ENCODE measurements at places on chromosomes 6 and 20.

DNA sequence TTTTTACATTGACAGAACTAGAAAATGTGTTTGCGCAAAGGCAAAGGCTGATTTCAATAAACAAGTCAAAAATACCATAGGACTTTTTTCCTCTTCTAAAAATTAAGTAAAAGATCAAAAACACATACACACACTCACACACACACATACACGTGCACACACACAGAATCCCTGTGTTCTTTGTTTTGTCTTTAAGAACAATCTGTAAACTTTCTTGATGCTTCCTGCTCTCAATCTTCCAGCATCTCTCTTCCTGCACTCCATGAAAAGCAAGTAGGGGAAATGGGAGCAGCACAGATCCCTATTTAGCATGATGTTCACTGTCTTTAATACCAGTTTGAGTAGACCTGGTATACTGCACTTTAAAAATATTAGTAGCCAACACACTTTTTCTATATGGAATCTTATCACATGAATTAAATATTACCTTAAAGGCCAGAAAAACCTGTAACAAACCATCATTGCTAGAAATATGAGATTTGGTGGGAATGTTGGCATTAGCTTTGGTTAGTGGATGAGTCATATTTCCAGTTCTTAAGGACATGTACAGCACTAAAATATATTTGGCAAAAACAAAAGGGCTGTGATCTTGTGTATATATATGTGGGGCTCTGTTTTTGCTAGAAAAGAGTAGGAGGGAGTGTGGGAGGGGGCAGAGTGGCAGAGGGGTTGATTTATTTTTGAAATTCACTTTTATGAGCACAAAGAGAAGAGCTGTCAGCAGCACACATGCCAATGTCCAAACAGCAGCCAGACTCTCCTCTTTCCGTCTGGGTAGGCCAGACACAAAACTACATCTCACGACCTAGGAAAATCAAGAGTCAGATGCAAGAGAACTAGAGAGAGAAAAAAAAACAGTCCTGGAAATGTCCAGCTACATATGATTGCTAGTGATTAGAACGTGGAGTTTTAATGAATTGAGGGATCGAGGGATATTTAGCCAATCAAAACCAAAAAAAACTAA lies 4.6 kb downstream of the PTPRK start:
- peak; percentile 20 for DNase-seq

DNA sequence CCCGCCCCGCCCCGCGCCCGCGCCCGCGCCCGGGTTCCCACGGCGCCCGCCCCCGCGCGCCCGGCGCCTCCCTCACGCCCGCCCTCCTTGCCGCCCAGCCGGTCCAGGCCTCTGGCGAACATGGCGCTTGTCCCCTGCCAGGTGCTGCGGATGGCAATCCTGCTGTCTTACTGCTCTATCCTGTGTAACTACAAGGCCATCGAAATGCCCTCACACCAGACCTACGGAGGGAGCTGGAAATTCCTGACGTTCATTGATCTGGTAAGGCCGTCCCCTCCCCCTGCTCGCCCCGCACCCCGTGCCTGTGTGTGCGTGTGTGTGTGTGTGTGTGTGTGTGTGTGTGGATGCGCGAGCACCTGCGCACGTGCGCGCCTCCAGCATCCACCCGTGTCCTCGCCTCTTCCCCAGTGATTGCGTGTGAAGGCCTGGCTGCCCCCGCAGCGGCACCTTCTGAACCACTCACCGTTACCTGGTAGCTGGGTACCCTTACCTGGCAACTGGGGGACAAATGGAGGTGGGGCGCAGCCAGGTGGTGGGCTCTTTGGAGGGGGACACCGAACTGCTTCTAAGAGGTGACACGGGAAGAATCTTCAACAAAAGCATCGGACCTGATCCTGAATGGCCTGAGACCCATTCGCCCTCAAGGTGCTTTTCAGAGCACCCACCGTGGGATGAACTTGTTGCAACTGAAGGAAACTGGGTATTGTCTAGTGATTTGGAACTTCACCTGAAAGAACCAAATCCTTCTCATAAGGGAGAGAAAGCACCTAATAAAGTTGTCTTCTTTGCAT lies at the start of gene AIG1:
Gene AIG1, plus strand, starts transcription at position 84 of the 791 bp plus-strand sequence. Its CDS starts 37 bp downstream, at position 121.
- DNase-seq = no peak

- no peak for DNase-seq
Observed at GRCh38 chr6:108295676-108296075, 822 bp downstream of the AFG1L start.

DNA sequence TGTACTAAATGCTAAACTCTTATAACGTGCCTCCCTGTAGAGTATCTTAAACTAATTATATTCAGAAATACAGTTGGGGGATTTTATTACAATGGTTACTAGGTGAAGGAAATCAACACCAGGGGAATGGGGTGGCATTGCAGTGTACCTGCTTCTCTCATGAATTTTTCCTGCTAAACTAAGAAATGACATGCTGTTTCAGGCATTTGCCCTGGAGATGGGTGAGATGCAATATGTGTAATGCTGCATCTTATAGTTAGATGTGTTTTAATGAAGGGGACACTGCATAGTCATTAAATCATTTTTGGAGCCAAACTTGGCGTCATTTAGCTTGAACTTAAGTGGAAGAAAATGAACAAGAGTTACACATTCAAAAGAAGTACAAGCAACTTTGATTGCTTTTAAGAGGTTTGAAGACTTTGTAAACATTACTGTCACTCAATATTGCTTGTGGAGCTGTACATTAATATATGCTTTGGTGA lies 4.3 kb downstream of the EYA4 start:
- DNase-seq = no peak

DNA sequence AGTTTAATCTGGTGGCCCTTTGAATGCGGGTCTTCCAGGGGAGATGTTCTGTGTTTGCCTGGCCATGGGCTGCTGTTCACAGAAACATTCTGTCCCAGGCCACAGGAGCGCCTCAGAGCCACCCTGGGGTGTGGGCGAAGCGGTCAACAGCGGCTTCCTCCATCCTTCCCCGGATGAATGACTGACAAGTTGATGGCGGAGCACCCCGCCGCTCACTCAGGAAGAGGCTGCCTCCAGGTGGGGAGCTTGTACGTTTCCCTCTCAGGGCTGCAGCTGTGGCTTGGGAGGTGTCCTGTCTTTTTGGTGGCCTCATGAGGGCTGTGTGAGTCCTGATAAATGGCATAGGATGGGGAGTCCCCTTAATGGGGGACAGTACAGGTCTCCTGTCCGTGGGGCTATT lies 178.4 kb downstream of the NRN1 start:
- no peak for DNase-seq

DNA sequence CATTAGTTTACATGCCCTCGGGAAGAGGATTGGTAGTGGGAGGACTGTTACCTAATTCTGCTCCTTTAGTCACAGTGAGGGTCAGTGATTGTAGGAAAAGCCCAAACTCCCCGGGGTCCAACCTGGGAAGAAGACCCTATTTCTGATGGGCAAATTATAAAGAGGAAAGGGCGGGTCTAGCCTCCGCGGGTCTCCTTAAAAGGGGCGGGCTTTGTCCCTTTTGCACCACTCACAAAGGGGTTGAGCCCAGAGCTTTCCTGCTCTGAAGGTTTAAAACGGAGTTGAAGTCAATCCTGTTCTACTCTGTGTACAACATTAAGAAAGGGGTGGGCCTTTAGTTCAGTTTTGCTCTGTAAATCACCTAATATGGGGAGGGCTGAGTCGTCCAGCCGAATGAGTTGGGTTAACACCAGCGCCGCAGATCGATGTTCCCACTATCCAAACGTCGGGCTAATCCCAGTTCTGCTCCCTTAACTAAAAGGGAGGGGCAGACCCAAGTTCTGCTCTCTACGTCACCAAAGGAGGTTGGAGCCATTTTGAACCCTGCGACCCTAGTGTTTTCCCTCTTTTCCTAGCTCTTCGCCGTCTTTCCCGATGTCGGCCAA lies 920 bp upstream of the RNF5 start:
- no peak for DNase-seq

DNA sequence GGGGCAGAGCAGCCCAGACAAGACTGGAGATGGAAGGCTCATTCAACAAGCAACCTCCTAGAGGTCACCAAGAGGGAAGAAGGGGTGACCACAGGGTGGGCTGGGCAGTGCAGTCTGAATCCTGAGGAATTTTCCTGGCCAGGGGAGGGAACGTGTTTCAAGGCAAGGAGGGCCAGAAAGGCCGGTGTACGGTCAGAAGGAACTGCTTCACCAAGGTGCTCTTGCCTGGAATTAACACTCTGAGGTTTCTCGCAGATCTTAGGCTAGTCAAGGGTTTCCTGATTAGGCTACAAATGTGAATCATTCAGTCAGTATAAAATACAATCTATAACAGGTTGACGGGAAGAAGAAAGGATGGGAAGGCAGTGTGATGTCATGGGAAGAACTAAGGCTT lies 199.3 kb downstream of the LRFN2 start:
- DNase-seq = no peak
